ENCODE measurements at places on chromosomes 5 and 9.

DNA sequence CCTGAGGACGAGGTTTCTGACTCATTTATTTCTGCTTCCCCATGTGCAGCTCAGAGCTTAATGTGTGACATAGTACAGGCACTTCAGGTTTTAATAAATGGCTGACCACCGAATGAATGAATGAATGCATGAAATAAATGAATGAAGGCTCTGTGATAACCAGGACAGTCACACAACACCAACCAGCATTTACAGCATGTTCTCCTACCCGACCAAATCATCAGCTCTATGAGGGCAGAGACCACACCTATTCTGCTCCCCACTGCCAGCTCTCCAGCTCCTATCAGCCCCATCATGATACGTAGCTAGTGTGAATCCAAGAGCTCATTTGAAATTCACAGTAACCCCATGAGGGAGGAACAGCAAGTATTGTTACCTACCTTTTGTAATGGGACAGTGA, 4.8 kb downstream of the TMOD1 start:
- no peak for DNase-seq

DNA sequence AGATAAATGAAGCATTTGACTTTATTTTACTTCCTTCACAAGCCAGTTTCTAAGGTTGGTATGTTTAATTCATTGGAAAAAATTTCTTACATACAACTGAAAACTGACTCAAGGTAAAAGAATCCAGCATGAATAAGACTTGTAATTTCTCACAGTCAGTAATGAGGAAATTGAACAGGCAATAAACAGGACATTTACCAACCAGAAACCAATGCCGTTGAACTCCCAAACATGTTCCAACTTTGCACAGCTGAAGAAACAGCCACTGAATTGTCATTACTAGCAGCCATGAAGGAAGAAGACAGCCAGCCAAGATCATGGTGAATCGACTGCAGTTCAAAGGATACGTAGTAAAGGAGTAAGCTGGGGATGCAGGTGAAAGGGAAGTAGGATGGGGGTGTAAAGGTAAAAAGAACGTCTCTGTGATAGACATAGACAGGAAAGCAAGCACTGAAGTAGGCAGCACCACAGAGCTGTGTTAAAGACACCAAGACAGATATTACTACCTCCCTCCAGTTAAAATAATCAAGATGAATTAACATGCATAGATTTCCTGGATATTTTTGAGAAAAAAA, 21.3 kb upstream of the SLC12A2 start:
- DNase-seq, result no peak

- no peak for DNase-seq
Observed at GRCh38 chr9:137236936-137237421, 4.1 kb upstream of the TUBB4B start.

- no peak for DNase-seq
Observed at GRCh38 chr5:76971511-76971910, 18.7 kb downstream of the CRHBP start.

DNA sequence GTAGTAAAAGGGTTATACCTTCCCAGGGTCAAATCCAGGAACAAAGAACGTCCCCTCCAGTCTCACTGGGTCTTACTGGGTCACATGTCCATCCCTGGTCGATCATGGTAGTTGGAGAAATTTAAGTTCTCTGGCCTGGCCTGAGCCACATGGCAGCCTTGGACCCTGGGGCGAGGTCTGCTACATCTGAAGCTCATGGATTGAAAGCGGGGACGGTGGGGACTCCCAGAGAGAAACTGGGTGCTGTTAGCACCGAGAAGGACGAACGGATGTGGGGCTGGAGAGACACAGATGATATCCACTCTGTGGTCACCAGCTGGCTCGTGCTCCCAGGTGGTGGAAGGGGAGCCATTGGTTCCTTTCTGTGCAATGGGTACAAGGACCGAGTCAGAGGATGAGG, 46.9 kb downstream of the TSPAN17 start:
- no peak for DNase-seq

GRCh38 chr9:89304020-89304833, 6.8 kb upstream of the CKS2 start:
- DNase-seq, result no peak

GRCh38 chr5:35502206-35502605, 115.5 kb upstream of the SPEF2 start:
- DNase-seq, result no peak

DNA sequence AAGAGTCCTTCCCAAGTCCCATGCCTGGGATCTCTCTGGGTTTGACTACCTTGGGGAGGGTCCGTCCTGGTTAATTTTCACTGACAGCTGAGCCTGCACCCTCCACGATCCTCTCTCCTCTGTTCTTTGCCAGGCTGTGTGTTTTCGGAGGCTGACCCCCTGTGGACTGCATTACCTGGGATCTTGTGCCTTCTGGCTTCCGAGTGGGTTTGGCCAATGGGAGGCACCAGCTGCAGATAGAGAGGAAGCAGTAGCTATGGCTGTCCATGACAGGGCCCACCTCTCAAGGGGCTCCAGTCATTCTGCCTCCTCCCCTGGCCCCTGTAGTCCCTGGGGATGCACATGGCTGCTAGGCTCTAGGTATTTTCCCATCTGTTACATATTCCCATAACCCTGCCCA, 285.0 kb downstream of the DMRT2 start:
- DNase-seq, result no peak

GRCh38 chr9:32258482-32258881, 126.0 kb upstream of the ACO1 start:
- no peak for DNase-seq

- DNase-seq, result no peak
Observed at GRCh38 chr9:84230355-84231145, 110.0 kb downstream of the SLC28A3 start.

DNA sequence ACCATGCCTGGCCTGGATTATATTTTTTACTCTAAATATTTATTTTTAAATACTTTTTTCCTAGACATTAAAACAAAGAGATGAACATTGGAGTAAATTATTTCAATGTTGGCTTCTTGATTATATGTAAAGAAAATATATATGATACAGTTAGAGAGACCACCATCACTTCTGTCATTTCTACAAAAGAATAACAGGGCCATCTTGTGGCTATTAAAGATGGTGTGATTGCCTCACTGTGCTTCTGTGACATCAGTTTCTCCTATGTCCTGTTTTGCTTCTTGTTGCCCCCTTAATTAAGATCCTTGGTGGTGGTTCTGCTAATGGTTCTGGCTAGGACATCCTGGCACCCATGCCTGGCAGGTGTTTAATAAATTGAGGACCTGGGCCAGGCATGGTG, 32.9 kb downstream of the NDFIP1 start:
- no peak for DNase-seq

DNA sequence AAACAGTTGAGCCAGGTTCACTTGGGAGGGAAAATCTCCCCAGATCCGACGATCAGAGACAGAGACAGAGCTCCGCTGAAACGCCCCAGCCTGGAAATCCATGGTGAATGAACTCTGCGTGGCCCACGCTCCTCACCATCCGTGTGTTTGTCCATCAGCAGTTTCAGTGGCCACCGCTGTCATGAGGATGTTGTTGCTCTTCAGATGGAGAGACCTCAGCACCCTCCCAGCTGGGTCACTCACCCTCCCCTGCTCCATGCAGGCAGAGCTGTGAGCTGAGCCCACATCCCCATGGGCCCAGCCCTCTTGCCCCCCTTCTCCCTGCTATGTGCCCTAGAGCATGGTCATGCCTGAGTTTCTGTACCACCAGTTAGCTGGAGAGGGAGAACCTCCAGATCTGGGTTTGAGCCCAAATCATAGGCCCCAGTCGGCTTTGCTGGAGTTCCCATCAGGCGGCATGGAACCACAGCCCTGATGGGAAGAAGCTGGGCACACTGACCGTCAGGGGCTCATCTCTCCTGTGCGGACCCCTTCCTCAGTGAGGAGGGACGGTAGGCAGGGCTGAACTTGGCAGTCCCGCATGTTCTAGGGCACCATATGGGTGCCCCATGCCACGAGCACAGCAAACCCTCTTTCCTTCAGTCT, 154.4 kb upstream of the COL5A1 start:
- no peak for DNase-seq

- DNase-seq, result no peak
Observed at GRCh38 chr9:14909961-14910805, at the start of gene FREM1. TSS of gene FREM1 (minus strand) at chr9:14910428. CDS start at chr9:14868977, 41,451 bp downstream.

GRCh38 chr5:122367456-122367855, 55.4 kb downstream of the SNCAIP start:
- DNase-seq, result no peak

DNA sequence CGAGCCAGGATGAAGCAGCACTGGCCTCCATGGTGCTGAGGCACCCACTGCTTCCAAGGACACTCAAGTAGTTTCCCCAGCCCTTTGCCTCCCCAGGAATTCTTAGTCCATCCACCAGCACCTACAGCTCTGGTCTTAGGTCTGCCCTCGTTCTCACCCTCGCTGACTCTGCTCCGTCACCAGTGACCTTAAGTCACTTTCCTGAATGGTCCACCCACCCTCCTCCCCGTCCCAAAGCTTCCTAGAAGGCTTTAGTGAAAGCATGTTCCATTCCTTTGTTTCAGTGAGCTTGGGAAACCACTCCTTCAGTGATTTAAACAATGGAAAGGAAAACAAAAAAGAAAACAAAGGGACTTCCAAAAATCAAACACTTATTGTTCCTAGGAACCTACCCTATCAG, 54.6 kb upstream of the MAP3K1 start:
- no peak for DNase-seq

Data from NCI-H187 treated with DMSO at 0.1 percent for 48 hours (cell line).